Hematopoietic multipotent progenitor cell (in vitro differentiated cells): ENCODE measurements at places on chromosomes 2 and 18. TPM values are rescaled to one million over a fixed set of nuclear protein-coding genes. Genes with fewer than 3 reads are reported as not detected.
A peak's percentile ranks its signal among the peaks of the same experiment; 100 is the strongest.

DNA sequence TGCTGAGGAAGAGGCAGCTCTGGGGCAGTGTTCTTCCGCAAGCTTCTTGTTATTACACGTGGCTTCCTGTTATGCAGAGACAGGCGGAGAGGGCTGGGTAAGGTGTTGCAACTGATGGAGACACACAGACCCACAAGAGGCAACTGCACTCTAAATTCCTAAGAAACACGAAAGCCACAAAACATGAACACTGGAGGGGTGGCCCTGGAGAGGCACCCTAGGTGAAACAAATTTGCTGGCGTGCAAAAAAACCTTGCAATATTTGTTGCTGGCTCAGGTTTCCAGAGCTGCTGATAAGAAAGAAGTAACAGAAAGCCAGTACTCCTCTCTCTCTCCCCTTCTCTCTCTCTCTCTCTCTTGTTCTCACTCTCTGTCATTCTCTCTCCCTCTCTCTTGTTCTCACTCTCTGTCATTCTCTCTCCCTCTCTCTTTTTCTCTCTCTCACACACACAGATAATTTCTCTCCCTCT, 31.8 kb downstream of the ARHGAP25 start:
- peak; percentile 73 for DNase-seq

DNA sequence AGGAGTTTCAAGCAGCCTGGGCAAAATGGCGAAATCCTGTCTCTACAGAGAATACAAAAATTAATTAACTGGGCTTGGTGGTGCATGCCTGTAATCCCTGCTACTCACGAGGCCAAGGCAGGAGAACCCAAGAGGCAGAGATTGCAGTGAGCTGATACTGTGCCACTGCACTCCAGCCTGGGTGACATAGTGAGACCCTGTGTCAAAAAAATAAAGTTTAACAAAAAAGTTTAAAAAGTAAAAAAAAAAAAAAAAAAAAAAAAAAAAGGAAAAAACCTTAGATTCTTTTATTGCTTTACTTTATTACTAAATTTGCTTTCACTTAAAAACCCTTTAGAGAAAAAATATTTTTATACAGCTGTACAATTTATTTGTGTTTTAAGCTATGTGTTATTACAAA, 10.7 kb downstream of the CREB1 start:
- no peak for DNase-seq

- DNase-seq = no peak
Observed at GRCh38 chr18:31943878-31944816, 1.2 kb upstream of the TRAPPC8 start.

DNA sequence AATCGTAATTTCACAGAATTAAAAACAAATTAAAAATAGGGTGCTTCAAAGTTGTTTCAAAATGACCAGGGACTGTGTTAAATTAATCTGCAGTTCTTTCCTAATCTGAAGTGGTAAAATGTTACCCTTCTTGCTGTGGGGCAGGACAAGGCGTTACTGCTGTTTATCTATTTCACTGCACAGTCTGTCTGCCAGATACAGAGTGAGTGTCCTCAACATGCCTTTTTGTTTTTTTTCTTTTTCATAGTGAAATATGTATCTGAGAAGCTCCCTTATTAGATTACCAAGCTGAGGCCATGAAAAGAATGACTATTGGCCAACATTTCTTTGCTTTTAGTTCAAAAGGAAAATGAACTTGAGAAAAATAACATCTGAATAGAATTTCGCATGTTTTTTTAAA, 38.0 kb downstream of the KCTD1 start:
- no peak for DNase-seq

DNA sequence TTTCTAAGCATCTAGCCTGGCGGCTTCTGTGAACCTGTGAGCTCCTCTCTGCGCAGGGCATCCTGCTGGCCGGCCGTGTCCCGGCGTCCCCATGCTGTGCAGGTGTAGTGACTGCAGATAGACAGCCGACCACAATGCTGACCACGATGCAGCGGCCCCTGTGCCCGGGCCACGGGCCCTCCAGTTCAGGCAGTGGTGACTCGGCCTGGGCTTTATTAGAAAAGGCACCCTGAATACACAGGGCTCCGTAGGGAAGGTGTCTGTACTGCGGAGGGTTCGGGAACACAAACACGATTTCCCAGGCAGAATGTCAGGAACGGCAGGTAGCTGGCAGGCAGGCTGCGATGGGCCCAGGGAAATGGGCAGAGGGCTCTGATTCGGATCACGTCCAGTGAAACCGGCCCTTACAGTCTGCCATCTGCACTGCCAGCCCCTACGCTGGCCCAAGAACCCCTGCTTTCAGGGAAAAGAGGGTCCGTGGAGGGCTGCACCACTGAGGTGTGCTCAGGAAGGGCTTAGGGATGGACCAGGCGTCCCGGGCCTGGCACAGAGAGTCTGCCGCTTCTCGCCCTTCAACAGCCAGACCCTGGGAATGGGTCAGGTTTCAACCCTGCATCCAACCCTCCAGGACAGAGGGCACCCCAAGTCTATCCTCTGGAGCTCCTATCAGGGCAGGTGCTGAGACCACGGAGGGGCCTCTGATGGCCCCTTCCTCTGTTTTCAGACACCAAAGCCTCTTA, 196.5 kb downstream of the HDAC4 start:
- no peak for DNase-seq

The SH3BP4 gene
- total RNA-seq = 29.9 TPM

The RPRM gene
- total RNA-seq = under 0.01 TPM

The DCTN1 gene
- total RNA-seq = 98.3 TPM

The MTX2 gene
- total RNA-seq = 8.6 TPM
